Activated CD8-positive, alpha-beta memory T cell treated with anti-CD3 and anti-CD28 coated beads for 1 hour (primary cell): ENCODE measurements at places on chromosomes 6 and 20.

DNA sequence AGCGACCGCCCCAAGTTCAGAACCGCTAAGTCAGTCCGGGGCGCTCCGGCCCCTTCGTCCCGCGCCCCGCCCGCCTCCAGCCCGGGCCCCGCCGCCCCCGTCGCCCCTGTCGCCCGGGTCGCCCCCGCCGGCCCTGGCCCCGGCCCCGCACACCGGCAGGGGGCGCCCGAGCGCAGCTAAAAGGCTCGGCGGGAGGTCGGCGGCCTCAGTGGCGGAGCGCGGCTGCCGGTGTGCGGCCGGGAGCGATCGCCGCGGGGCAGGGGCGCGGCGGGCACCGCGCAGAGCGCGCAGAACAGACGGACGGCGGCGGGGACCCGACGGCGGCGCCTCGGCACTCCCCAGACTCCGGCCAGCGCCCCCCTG lies at the start of gene FNDC1:
Gene FNDC1 (plus strand): TSS at position 208 of the 363 bp plus-strand sequence. CDS start 197 bp downstream, outside the sequence.
- no peak for DNase-seq

- DNase-seq: no peak
Observed at GRCh38 chr20:1338096-1338495, 9.2 kb upstream of the SDCBP2 start.

DNA sequence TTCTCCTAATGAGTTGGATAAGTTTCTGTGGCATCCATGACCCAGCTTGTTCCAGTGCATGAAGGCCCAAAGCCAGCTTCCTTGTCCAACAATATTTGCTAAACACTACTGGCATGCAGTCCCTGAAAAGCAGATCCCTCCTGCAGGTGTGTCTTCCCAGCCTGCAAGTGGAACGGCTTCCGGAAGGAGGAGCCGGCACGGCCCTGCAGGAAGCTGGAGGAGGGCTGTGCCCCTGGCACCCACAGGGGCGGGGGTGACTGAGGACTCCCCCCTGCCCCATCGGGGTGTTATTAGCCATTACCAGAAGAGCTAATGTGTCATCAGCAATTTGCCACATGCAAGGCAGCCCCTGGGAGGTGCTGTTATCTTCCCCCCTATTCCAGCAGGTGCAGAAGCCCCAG lies 27.4 kb downstream of the NPEPL1 start:
- no peak for DNase-seq

DNA sequence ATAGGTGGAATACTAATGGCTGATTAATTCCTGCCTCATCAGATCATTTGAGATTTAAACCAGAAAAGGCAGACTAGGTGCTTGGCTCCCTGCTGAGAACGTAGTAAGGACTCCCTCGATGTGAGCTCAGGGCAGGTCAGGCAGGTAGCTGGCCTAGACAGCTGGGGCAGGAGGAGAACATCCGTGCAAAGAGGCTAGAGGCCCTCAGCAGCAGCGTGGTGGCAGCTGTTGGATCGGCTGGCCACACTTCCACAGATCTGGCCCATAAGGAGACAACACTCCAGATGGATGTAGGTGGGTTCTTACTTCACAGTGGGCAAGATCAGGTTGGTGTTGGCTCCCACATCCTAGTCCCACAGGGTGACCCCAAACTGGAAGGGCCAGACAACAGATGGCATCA lies 38.5 kb downstream of the EYA2 start:
- DNase-seq: no peak

DNA sequence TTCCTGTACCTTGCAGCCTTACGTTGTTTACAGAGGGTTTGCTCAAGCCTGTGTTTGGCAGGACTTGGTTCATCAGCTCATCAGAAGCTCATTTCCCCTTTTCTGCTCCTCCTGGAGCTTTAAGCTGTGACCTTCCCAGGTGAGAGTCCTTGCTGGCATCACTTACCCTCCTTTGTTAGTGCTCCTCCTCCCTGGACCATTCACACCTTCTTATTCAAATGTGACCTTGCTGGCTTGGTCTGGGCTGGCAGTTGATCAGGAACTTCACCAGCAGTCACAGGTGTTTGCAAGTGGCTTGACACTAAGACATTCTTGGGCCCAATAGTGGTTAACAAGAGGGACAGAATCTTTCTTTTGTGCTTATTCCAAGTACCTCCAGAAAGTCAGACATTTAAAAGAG lies 148.8 kb downstream of the C6orf58 start:
- no peak for DNase-seq

GRCh38 chr20:47719625-47720024 lies 65.7 kb downstream of the SULF2 start:
- DNase-seq: no peak

DNA sequence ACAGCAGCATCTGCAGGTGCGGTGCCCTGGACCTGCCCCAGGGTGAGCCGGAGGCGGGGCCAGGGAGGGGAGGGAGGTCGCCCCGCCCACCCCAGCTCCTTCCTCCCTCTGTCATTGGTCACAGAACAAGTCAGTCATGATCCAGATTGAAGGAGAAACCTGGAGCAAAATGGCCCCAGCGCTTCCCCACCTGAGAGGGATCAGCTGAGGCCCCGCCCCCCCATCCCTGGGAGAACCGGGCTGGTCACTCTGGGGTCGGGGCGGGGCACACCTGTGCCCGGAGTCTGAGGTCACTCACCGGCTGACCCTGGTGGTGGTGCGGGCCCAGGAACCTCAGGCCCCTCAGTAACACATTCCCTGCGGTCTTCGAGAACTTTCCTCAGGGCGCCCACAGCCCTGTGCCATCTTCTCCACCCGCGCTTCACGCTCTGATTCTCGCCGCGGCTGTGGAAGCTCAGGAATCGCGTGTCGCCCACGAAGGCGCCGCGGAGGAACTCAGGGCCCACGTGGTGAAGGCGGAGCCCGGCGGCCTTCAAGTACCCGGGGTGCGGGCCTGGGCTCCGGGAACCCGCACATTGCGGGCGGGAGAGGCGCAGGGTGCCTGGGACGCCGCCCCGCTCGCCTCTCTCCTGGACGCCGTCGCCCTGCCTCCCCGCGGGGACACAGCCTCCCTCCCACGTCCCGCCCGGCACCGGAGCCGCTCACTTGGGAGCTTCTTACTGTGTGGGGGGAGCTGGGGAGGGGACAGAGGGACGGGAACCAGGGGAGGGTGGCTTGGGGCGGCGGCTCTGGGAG lies 36.4 kb upstream of the HLA-C start:
- DNase-seq: peak; percentile 48

DNA sequence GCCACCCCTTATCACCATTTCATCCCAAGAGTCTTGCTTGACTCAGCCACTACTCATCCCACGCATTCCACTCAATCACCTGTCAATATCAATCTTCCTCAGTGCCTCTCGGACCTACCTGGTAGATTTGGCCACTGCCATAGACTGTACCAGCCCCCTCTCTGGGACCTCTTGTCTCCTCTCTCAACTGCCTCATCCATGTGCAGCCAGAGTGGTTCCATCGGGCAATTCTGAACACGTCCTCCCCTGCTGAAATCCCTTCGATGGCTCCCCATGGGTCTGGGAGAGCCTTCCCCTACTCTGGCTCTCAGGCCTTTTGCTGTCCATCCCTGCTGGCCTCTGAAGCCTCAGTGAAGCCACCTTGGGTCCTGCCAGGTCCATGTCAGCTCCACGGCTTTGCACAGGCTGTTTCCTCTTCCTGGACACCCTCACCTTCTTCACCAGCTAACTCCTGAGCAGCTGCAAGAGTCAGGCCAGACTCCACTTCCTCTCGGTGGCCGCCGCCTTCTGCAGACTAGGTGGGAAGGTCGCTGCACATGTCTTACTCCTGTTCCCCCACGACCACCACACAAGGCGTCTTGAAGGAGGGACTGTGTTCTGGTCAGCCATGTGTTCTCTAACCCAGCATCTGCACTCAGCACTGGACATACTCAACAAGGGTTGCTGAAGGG lies 120.4 kb downstream of the TOX2 start:
- DNase-seq: no peak

DNA sequence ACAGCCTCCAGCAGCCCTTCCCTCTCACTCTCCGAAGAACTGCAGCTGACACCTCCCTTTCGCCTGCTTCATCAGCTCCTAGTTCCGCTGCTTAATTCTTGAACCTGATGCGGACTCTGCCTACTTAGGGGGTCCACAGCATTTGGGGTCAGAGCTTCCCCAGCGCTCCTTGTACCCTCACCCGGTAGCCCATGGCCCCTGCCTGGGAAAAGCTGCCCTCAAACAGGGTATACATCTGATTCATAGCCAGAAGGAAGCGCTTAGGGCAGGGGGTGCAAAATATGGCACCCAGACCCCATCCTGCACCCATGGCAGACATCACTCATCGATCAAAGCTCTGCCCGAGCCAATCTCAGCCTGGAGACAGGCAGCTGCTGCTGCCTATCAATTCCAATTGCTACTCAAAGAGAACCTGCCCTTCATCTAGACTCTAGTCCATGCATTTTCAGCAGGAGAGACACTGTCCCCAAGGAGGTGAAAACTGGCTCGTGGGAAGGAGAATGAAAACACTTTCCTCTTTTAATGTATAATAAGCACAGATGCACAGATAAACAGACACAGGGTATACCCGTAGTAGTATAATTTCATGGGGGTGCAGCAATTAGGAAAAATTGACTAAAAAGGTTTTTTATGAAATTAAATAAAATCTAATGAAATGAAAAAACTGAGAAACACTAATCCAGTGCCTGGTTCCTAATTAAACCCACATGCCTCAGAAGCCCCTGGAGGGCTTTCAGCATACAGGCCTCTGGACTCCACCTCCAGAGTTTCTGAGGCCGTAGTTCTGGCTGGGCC lies 194.8 kb downstream of the PREX1 start:
- DNase-seq: no peak

DNA sequence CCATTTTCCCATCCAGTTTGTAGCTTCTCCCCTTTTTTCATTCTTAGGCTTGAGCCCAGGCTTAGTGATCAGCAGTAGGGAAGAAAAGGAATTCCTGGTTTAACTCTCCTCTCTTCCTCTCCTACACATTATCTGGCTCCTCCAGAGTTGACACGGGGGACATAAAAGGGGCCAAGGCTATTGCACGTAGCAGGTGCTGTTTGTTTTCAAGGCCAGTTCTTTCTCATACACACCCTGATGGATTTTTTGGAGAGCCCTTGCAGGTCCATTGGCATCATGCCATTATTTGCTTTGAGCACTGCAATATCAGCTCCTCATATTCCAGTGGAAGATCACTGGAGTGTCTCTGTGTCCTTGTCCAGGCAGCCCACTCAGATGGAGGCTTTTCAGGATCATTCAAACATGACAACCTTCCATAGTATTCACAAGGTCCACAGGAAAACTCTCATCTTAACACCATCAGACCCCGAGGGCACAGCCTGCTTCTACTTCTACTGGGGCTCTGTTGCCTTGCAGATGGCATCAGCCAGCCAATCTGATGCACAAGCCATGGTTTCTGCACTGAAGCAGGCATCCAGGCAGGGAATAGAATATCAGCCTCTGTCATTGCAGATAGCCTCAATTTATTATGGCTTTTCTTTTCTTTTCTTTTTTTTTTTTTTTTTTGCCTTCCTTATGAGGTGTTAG lies 18.8 kb downstream of the PLCB4 start:
- DNase-seq: no peak

DNA sequence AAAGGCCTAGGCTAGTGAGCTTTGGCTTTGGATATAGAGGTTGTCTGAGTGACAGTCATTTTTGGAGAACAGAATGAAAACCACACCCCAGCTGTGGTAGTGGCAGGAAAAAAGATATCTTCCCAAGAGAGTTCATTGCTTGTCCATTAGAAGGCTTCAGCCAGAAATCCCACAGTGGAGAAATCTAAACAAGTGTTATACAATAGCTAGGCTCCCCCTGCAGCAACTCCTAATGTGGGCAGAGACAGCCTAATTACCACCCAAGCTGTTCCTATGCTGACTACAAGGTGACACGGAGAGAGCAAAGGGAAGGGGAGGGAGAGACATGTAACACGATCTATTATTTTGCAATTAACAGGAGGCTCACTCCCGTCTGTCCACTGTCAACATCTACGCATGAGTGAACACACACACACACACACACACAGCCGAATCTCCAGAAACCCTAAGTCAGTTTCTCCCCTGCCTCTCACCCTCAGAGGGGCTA lies 147.5 kb upstream of the TCF21 start:
- no peak for DNase-seq

GRCh38 chr6:90428514-90428913 lies 131.9 kb upstream of the BACH2 start:
- no peak for DNase-seq

- no peak for DNase-seq
Observed at GRCh38 chr20:8094415-8094818, 37.6 kb upstream of the PLCB1 start.

- no peak for DNase-seq
Observed at GRCh38 chr6:4327841-4328240, 192.5 kb upstream of the ECI2 start.

GRCh38 chr6:134481966-134482365 lies 164.1 kb upstream of the SGK1 start:
- no peak for DNase-seq

- DNase-seq: no peak
Observed at GRCh38 chr6:93701526-93701925, 282.2 kb upstream of the EPHA7 start.
